HuH-7 (cell line): ENCODE measurements at places on chromosomes 12 and 14.
A peak's percentile ranks its signal among the peaks of the same experiment; 100 is the strongest.

GRCh38 chr12:5565933-5566599 is 134.2 kb downstream of the NTF3 start:
- no peak for DNase-seq

DNA sequence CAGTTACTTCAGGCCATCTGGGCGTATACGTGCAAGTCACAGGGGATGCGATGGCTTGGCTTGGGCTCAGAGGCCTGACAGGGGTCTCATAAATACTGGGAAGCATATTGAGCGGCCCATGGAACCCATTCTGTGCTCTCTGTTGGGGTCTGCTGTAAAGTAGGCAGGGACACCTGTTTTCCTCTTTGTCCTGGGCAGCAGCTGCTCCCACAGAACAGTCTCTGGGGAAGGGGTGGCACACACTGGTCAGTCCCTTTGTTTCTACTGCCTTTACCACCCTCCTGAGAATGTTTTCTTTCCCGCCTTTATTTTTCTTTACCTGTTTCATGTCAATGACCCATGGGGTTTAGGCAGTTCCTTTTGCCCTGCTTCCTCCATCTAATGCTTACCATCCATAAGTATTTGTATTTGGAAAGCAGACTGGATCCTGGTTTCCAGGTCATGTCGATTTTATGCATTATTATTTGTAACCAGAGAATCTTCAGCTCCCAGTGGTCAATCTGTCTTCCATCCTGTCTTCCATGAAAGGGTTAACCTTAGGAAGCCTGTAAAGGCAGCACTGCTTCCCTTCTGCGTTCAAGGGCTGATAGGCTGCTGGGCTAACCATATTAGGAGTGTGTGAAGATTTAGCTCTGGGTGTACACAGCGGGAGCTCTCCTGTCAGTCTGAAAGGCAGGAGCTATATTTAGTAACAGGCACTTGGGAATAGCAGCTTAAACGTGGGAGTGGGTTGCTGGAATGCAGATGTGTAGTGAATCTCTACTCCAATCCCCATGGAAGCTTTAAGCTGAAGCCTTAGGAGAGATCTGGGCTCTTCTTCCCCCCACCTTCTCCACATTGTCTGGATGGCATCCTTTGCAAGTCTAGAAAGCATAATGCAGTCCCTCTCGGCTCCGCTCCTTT is 124.0 kb downstream of the DYRK2 start:
- DNase-seq: peak; percentile 34

GRCh38 chr14:101022916-101023435 is 119.5 kb upstream of the RTL1 start:
- DNase-seq: no peak

DNA sequence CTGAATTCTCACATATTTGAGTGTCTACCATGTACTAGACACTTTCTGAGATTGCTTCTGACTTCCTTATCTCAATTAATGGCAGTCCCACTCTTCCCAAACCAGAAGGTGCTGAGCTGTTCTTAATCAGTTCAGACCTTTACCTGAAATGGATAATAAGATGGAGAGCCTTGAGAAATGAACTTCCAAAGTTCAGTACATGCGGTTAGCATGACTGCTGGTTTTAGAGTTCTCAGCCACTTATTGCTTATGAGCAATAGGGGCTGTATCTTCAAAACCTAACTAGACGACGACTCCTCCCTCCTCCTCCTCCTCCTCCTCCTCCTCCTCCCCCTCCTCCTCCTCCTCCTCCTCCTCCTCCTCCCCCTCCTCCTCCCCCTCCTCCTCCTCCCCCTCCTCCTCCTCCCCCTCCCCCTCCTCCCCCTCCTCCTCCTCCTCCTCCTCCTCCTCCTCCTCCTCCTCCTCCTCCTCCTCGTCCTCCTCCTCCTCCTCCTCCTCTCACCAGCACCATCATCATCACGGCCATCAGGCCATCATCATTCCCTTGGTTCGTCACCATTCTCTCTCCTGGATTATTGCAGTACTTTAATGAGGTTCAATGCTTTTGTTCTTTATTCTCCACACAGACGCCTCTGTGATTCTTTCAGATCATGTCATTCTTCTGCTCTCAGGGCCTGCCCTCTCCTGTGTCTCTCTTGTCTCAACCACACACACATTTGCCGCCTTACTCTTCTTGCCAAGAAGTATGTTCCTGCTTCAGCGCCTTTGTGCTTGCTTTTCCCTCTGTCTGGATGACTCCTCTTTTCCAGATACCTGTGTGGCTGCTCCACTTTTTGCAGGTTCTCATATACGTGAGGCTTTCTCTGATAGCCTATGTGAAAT is 2.7 kb downstream of the PCNX1 start:
- DNase-seq: no peak

DNA sequence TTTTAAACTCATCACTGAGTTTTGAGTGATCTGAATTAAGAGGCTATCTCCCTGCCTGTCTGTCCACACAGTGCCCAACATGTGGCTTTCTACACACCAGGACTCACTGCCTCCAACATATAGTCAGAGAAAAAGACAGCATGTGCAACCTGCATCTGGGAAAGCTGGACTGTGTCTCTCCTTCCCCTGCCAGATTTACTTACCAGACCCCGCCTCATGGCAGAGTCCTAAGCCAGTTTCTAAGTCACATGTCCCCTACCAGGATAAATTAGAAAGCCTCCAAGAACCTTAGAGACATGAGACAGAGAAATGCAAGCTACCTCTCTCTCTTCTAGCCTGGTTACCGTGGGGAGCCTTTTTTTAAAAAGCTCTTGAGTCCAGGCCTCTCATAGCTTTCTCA is 2.7 kb upstream of the HDAC7 start:
- DNase-seq: no peak

- no peak for DNase-seq
Measured at GRCh38 chr12:108144080-108144479, 15.0 kb downstream of the WSCD2 start.

GRCh38 chr12:101439236-101439635 is 31.7 kb upstream of the ARL1 start:
- no peak for DNase-seq

- DNase-seq: no peak
Measured at GRCh38 chr14:35740215-35740614, 68.9 kb downstream of the RALGAPA1 start.

- no peak for DNase-seq
Measured at GRCh38 chr12:101909646-101910045, 32.3 kb downstream of the DRAM1 start.

DNA sequence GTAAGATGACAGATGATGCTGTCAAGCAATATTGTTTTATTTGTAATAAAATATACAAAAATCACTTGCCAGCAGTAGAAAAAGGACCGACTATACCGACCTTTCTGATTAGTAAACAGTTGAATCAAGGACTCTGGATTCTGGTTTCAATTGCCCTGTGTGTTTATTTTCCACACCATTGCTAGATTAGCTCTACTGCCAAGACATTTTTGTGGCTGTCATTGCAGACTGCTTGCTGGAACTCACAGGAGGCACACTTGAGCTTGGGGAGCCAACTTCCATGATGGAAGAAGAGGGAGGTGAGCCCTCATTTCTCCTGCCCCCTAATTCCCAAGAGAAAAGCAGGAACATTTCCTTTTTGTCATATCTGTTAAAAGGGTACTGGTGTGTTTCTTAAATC is 51.3 kb downstream of the MAPKAPK5 start:
- no peak for DNase-seq

DNA sequence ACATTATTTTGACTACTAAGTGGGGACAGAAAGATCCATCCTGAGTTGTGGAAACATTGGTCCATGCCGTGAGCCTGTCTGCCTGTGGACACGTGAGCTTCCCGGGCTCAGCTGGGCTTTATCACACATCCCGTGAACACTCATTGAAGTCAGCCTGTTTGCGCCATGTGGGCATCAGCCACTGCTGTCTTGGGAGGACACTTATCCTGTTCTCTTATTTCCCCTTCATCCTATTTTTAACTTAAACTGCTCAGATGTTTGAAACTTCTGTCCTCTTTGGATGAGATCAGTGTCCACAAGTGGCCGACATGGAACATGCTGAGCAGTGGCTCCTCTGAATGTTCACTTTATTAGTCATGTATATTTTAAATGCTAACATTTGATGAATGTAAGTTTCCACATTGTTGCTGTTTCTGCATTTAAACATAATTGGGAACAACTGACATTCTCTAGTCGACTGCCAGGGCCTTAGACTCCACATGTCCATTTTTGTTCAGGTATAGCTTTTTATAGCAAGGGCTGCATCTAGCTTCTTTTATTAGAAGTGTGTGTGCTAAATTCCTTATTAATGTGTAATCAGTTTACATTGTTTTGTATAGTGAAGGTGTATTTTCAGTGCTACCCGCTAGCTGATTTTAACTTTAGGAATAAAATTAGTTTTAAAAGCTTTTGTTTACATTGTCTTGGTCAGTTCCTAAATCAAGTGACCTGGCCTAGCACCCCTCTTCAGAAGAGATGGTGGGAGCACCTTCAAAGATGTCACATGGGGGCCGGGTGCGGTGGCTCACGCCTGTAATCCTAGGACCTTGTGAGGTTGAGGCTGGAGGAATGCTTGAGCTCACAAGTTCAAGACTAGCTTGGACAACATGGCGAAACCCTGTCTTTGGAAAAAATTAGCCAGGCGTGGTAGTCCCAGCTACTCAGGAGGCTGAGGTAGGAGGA is 24.0 kb downstream of the RNF34 start:
- no peak for DNase-seq

DNA sequence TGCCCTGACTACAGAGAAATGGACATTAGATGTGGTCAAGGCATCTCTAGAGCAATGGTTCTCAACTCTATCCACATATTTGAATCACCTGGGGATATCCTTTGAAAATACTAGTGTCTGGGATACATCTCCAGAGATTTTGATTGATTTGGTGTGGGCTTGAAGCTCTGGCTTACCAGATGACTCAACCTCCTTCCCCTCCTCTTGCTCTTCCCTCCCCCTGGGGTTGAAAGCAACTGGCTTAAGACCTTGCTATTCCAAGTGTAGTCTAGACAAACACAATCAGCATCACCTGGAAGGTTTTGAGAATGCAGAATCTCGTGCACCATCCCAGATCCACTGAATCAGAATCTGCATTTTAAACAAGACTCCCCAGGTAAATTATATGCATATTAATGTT is 183.8 kb downstream of the DAD1 start:
- DNase-seq: no peak

DNA sequence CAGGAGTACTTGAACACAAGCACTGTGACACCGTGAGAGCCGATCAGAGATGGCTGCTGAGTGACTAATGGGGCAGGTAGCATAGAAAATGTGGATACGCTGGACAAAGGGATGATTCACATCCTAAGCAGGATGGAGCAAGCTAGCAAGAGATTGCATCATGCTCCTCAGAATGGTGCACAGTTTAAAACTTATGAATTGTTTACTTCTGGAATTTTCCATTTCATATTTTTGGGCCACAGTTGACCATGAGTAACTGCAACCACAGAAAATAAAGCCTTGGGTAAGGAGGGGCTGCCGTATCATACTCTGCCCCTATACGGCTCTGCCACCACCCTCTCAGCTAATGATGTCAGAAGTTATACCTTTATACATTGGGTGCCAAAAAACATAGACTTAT is 23.3 kb upstream of the MARK3 start:
- DNase-seq: no peak

GRCh38 chr12:47802312-47802711 is 17.4 kb downstream of the HDAC7 start:
- DNase-seq: no peak
